ENCODE measurements at places on chromosomes 6 and 20. TPM values are rescaled to one million over a fixed set of nuclear protein-coding genes. Genes with fewer than 3 reads are reported as not detected.

- DNase-seq, result no peak
Measured at GRCh38 chr6:142631517-142632385, 313.2 kb downstream of the HIVEP2 start.

DNA sequence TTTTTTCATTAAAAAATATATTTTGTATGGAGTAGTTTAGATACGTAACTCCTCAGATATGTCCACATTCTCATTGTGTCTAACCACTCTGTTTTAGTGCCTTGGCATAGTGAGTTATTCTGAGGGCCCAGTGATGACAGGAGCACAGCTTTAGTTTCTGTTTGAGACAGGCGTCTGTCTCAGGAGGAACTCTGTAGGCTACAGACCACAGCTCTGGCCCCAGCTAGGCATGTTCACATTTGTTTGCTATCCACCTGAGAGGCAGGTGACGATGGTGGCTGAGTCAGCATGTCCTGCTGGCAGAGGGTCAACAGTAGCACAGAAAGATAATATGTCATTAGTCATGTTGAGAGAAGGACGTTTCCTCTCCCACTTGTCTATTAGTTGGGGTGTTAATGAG lies 16.3 kb downstream of the LRRC1 start:
- no peak for DNase-seq

GRCh38 chr6:104519566-104519965 lies 340.2 kb downstream of the HACE1 start:
- DNase-seq, result no peak

DNA sequence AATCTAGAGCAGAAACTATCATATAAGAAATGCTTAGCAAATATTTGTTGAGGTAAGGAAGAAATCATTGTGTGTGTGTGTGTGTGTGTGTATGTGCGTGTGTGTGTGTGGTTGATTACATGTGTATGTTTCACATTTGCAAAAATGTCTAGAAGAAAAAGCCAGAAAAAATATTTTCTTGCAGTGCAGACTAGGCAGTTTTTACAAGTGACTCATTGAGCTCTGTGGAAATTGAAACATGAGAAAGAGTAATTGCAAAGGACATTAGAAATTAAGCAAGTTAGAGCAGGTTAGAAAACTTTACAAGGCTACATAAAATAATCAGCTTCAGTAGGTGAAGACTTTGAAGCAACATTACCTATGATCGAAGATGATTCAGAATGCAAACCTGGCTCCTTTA lies 669.0 kb upstream of the EYS start:
- DNase-seq, result no peak

DNA sequence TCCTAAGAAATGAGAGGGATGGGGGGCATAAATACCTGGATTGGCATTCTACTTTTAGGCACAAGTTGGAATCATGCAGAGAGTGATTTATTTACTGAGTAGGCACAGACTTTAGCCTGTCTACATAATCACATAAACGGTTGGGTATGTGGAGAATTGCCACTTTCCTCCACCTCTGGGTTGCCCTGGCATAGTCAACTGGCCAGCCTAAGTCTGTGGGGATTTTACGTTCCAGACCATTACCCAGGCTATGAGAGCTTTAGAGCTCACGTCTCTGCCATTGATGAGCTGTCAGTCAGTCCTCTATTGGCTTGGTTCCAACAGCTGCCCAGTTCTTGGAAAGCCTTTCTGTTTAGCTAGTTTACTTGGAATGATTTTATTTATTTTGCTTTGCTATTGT lies 5.0 kb upstream of the BHLHE23 start:
- DNase-seq, result no peak

- DNase-seq, result no peak
Measured at GRCh38 chr20:2162823-2163166, 61.2 kb downstream of the STK35 start.

Gene OR2J3
- polyA plus RNA-seq, result not detected

Gene BEND6
- polyA plus RNA-seq, result 0.47 TPM

Gene ASIP
- polyA plus RNA-seq, result not detected

Gene SLC35D3
- 0.12 TPM for polyA plus RNA-seq

Gene LSM14B
- polyA plus RNA-seq, result not detected

Gene MAD2L1BP
- 20.6 TPM for polyA plus RNA-seq

Data from muscle of arm (tissue), 14 donors.